ENCODE measurements at places on chromosomes 4 and X. TPM values are rescaled to one million over a fixed set of nuclear protein-coding genes. Genes with fewer than 3 reads are reported as not detected.
A peak's percentile ranks its signal among the peaks of the same experiment; 100 is the strongest.

- DNase-seq, result no peak
Measured at GRCh38 chr4:137083571-137084135, 448.6 kb downstream of the PCDH18 start.

- no peak for DNase-seq
Measured at GRCh38 chr4:1236103-1236641, 12.8 kb downstream of the CTBP1 start.

- no peak for DNase-seq
Measured at GRCh38 chrX:40281336-40282005, 183.7 kb upstream of the BCOR start.

DNA sequence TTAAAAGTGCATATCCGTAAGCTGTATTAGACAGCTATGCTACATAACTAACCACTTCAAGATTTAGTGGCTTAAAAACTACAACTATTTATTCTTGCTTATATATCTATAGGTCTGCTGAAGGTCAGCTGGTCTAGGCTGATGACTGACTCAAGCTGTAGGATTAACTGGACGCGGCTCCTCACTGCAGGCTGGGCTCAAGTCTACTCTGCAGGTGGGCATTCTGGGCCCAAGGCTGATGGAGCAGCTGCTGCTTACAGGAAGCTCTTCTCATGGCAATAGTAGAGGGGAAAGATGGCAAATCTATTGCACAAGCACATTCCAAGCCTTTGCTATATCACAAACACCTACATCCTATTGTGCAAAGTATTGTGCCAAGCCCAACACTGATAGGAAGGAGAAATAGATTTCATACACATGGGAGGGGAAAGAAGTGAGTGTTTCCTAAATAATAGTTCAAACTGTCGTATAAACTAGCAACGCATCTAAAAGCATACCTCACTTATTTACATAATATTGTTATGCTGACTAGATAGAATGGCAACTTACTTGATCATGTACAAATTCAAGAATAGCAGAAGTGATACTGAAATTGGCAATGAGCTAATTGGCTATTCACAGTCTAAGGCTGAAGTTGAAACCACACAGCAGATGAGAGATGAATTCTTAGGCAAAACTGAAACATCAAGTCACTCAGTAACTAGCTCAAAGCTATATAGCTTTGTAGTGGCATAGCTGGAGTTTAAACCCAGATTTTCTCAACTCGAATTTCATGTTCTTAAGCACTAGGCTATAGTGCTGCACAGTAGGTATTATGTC is 263.8 kb downstream of the NKX6-1 start:
- no peak for DNase-seq

DNA sequence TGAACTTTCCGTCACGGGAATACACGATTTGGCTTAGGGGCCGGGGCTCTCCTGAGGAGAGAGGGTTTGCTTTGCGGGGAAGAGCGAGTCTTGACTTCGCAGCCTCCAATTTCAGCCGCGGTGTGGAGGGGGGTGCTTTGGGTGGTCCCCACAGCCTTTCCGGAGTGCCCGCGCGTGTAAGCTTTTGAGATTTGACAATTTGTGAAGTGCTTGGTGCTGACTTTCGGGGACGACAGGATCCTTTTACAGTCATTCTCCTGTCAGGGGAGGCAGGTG is 355 bp downstream of the SCML1 start:
- no peak for DNase-seq

- DNase-seq, result no peak
Measured at GRCh38 chr4:151147000-151147399, 47.6 kb downstream of the RPS3A start.

DNA sequence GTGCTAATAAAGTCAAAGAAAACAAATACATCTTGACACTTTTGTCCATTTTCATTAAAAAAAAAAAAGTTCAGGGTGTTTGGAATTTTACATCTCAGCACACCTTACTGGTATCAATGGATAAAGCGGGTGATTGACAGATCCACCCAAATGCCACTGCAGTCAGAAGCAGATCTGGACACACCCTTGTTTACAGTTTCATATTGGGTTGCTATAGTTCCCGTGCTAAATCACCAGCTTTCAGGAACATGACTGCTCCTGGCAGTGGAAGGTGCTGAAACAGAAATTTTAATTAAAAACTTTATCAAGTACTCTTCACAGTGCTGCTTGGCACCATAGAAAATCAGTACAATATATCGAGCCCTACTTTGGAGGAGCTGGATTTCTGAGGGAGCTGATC is 116.3 kb downstream of the STOX2 start:
- no peak for DNase-seq

GRCh38 chr4:122152711-122153226 is 638 bp downstream of the BLTP1 start:
- peak; percentile 40 for DNase-seq

GRCh38 chrX:43166874-43167273 is 388.9 kb upstream of the PPP1R2C start:
- DNase-seq, result no peak

DNA sequence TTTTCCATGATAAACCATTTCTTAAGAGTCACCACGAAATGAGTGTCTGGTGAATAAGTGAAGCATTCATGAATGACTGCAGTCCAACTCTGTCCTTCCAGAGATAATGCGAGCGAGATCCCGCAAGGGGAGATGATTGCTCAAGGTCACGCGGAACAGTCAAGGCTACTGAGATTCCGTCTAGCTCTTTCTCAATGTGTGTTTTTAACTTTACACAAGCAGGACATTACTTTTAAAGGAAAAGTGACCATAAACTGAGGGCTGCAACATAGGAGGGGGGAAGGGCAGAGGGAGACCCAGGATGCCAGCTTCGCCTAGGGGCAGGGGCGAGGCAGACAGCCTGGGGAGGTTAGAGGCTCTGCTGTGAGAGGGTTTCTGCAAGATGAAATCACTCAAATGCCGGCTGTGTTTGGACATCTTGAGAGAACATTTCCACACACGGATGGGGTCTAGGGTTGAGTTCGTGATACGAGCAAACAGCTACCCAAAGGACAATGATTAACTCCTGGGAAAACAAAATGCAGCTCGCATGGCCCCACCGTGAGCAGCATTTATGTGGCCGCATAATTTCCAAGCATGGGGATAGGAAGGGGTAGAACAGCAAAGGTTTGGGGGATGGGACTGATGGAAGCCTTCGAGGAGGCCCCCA is 23.8 kb upstream of the CCNQ start:
- DNase-seq, result no peak

DNA sequence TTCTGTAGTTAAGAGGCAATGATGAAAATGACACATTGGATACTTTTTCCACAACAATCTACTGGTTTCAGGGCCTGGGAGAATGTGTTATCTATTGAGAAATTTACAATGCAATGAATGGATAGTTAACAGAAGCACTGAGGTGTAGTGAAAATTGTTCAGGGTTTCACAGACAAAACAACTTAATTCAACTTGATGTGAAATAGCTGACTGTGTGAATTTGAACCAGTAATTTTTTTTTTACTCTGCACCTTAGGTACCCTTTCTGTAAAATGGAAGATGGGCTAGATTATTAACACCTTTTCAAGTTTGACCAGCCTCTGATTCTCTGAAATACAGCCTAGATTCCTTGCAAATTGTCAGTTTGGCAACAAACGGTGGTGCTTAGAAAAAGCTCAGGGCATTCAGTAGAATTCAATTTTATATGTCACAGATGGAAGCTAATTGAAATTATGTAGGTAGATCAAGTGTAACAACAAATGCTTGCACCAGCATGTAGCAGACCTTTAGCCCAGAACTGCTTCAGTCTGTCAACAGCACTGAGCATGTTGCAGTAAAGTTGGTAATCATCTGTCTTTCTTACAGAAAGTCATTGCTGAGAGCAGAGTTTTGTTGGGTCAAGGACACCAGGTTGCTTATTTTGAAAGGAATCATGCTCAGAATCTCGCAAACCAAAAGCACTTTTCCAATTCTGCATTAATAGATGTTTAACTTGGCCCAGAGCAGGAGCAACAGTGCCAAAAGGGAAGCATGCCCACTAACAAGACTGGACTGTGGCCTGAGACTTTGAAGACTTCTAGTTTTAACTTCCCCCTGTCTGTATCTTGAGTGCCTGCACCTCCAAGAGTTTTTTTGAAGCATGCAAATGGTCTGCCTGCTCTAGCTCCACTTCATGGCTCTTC is 526.6 kb downstream of the PACRGL start:
- DNase-seq, result no peak

DNA sequence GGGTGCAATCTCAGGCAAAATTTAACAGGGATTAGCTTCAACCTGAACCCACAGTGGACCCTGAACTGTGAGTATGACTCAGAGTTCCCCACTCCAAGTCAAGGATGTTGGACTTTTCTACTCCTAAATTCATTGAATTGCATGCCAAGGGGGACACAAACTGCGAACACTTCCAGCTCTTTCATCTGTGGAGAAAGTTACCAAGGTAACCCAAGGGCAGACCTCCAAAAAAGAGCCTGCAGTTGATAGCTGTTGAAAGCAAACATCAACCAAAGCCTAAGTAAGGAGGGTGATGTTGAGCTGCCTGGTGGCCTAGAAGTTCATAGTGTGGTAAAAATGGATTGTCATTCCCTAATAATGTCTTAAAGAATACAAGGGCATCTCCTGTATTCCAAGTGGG is 1242.9 kb downstream of the C4orf33 start:
- no peak for DNase-seq

DNA sequence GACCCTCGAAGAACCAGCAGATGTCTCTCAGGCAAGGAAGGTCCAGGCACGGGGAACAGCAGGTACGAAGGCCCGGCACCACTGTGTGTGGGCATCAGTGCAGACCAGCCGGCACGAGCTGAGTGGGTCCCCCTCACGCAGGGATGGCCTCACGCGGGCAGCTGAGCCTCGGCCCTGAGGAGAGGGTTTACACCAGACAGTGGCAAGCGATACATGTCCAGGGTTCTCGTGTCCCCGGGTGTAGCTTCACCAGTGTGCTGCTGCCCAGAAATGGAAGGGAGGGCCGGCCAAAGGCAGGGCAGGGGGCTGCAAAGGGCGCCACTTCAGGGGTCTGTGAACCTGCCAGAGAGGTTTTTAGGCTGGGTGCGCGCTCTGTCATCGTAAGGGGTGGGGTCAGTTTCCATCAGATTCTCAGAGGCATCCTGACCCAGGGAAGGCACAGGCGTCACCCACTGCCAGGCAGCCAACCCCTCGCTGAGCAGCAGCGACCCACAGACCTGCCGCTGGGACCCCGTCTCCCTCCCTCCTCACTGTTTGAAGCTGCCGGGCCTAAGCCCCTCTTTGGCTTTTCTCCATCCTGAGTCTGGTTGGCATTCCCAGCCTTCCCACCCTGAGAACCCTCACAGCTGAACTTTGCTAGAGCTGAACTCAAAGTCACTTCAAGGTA is 107.0 kb downstream of the CPZ start:
- DNase-seq, result no peak

DNA sequence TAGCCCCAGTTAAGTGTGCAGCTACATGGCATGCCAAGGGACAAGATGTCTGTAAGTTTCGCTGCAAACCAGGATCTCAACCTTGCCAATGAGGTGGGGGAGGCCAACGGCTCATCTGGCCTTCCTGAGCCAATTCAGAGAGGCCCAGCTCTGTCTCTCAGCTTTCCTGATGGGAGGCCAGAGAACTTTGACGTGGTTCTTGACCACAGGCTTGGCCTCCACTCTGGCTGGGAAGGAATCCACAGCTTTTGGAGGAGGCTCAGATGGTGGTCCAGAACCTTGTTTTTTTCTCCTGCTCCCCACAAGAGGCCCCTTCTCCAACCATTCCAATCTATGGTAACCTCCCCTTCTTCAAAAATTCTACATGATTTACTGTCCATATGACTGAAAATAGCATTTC is 9.8 kb downstream of the CAPN6 start:
- no peak for DNase-seq

DNA sequence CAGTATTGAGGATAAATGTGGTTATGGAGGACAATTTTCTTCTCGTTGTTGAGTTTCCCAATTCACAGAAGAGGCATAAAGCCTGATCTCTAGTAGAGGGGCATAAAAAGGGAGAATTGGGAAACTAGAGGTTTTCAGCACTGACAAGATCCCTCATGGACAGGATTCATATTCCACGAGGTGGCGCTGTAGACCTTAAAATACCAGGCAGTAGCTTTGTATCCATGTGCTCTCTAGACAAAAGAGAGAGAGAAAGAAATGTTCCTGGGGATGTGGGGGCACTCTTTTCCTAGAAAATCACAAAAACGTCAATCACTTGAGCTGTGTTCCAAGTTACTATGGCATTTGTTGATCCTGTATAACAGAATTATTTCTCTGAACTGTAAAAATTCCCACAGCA is 128.3 kb downstream of the MAGEE1 start:
- no peak for DNase-seq

GRCh38 chrX:97374266-97374665 is 490.6 kb downstream of the RPA4 start:
- no peak for DNase-seq

GRCh38 chr4:138341739-138342415 is 99.7 kb upstream of the SLC7A11 start:
- DNase-seq, result no peak

DNA sequence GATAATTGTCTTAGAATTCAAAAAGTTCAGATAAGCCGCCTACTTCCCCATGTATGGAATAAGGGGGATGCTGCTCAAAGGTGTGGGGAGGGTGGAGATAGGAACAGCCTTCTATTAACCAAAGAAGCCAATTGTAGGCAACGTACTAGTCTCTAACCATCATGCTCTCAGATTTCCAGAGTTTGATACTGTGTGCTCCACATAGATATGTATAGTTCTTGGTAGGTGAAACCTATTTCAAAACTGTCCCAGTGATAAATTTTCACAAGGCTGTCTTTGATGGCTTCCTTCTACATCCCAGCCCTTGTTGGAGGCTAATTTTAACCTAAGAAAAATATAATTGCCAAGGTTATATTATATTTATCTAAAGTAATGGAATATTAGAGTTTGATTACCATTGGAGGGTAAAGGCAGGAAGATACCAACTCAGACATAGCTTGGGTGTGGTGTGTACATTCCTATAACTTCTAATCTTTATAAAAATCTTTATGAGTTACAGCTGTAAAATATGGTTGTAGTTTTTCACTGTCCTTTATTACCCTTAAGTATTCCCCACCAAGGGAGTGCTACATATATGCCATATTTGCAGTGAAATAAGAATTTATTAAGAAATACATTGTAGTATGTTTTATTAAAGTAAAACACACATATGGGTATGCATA is 87.7 kb downstream of the SLC4A4 start:
- no peak for DNase-seq

Gene TRAM1L1
- total RNA-seq, result 28.9 TPM

Gene HTR2C
- 11.0 TPM for total RNA-seq

Gene CT45A1
- total RNA-seq, result not detected

Gene P2RY4
- not detected for total RNA-seq

Gene ETNPPL
- total RNA-seq, result 0.41 TPM
